ENCODE measurements at places on chromosomes 12 and 14.

GRCh38 chr12:9694241-9694640 is 24.7 kb downstream of the CLEC2D start:
- no peak for DNase-seq
- peaks cover 54% of the 10 kb centered on the region for H3K36me3 ChIP-seq
- peaks cover 15% of the 10 kb centered on the region for H3K4me1 ChIP-seq
- no peak overlapping the region for H3K4me3 ChIP-seq

DNA sequence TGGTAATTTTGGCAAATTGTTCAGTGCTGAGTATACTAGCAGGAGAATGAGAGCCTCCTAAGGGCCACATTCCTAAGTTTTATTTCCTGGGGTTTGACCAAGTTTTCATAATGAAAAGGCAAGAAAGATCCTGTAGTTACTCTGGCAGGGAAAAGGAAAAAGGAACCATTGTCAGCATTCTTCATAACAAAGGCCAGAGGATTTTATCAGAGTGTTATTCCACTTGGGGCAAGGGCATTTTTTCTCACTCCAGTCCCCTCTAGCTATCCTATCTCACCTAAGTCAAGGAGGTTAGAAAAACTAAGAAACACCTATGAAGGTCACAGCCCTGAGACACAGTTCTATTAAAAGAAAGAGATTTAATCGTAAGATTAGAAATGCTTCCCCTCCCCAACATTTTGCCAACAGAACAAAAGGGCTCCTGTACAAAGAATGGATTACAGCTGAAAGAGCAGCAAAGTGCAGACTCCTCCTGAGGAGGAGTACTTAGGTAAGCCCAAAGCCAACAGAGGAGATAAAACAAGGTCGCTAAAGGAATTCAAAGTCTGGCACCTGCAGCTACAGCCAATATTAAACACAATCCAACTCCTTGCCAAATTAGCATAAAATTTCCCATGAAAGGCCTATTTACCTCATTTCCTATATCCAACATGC is 162.4 kb downstream of the GALC start:
- no peaks in the 10 kb centered on the region for H3K4me1 ChIP-seq
- H3K27ac ChIP-seq: no peak overlapping the region
- no peak for DNase-seq
- no peaks in the 10 kb centered on the region for H3K27me3 ChIP-seq

DNA sequence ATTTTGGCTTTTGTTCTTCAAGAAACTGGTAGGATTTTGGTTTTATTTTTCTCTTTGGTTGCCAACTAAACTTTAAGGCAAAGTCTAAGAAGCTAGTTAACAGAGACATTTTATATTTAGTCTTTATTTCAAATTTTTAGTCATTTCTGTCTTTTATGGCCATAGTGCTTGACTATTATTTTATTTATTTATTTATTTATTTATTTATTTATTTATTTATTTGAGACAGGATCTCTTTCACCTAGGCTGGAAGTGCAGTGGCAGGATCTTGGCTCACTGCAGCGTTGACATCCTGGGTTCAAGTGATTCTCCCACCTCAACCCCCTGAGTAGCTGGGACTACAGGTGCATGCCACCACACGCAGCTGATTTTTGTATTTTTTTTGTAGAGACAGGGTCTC is 3.1 kb downstream of the MON2 start:
- no peaks in the 10 kb centered on the region for H3K27me3 ChIP-seq

GRCh38 chr12:17802657-17803641 is 287.0 kb downstream of the RERGL start:
- H3K27ac ChIP-seq: no peak overlapping the region
- no peaks in the 10 kb centered on the region for H3K27me3 ChIP-seq
- no peaks in the 10 kb centered on the region for H3K4me1 ChIP-seq
- no peak for DNase-seq
- H3K36me3 ChIP-seq: no peaks in the 10 kb centered on the region

- H3K36me3 ChIP-seq: no peaks in the 10 kb centered on the region
- H3K27ac ChIP-seq: peak overlapping the region; percentile 5
- DNase-seq: no peak
- peaks cover 22% of the 10 kb centered on the region for H3K4me1 ChIP-seq
- H3K4me3 ChIP-seq: no peak overlapping the region
These were observed 40.6 kb downstream of the PPP1R13B start for GRCh38 chr14:103806805-103807204.

- H3K4me1 ChIP-seq: peaks cover 5% of the 10 kb centered on the region
- H3K36me3 ChIP-seq: no peaks in the 10 kb centered on the region
- H3K27ac ChIP-seq: no peak overlapping the region
- H3K27me3 ChIP-seq: no peaks in the 10 kb centered on the region
- no peak for DNase-seq
These were observed 8.7 kb downstream of the TMEM253 start for GRCh38 chr14:21109377-21110138.

DNA sequence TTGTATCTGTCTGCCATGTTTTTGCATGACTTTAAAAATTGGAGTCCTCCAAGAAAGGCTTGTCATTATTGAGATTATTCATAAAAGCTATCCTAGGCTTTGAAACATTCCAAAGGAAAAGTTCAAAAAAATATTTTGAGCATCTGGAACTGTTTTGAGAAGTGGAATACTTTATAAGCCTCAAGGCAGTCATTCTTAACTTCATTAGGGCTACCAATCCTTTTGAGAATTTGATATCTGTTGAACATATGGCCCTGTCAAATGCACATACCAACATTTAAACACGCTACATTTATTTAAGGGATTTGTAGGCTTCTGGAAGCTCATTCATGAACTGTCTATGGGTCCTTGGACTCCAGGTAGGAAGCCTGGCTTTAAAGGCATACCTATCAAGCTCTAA is 77.0 kb downstream of the TMEM117 start:
- peaks cover 7% of the 10 kb centered on the region for H3K4me1 ChIP-seq
- no peak overlapping the region for H3K27ac ChIP-seq
- no peak for DNase-seq
- H3K36me3 ChIP-seq: no peaks in the 10 kb centered on the region
- H3K4me3 ChIP-seq: no peak overlapping the region
- H3K27me3 ChIP-seq: no peaks in the 10 kb centered on the region

DNA sequence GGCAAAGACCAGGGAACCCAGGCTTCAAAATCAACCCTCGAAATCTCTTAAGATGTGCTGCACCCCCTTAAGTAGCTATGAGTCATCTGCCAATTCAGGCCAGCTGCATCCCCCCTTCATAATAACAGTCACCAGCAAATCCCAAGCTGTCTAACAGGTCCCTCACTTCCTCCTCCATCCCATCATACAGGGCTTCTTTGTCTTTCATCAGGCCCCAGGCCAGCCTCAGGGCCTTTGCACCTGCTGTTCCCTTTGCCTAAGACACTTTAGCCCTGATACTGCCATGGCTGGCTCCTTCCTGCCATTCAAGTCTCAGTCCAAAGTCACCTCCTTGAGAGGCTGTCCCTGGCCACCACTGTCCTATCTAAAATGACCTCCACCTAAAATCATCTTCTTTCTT is 4.0 kb downstream of the RASAL1 start:
- H3K4me1 ChIP-seq: peaks cover 33% of the 10 kb centered on the region
- H3K27ac ChIP-seq: no peak overlapping the region
- H3K27me3 ChIP-seq: peaks cover 10% of the 10 kb centered on the region

DNA sequence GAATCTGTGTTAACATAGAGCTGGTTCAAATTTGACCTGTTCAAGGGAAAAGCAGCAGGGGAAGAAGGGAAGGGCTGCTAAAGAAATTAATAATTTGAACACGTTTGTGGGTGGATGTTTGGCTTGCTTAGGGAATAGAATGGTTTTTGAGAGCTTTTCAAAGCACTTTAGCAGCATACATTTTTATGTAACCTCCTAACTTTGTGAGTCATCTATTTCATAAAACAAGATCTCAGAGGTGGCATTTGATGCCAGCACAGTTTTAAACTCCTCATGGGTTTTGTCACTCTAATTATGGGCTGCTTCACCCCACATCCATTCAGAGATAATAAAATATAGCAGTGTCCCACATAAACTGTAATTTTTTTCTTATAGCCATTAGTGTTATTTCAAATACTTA is 143.8 kb downstream of the ACSS3 start:
- DNase-seq: no peak
- no peak overlapping the region for H3K4me3 ChIP-seq
- no peaks in the 10 kb centered on the region for H3K27me3 ChIP-seq
- H3K4me1 ChIP-seq: no peaks in the 10 kb centered on the region
- H3K27ac ChIP-seq: no peak overlapping the region
- H3K36me3 ChIP-seq: no peaks in the 10 kb centered on the region

DNA sequence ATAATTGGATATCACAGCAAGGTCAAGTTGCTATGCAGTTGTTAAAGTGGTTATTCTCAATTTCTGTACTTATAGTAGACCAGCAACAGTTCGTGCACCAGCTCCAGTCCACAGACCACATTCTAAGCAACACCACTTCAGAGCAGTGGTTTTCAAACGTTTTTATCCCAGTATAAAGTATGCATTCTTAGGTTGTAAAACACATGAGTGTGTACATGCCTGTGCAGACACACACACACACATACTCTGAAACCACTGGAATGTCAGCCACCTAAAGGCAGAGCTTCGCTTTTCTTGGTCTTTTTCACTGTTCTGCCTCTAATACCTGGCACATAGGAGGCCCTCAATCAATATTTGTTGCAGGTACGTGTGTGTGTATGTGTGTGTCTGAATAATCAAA is 22.2 kb upstream of the C12orf71 start:
- DNase-seq: no peak
- H3K36me3 ChIP-seq: peaks cover 1% of the 10 kb centered on the region
- peaks cover 6% of the 10 kb centered on the region for H3K4me1 ChIP-seq
- no peak overlapping the region for H3K4me3 ChIP-seq
- H3K27ac ChIP-seq: no peak overlapping the region

- H3K27ac ChIP-seq: no peak overlapping the region
- peaks cover 8% of the 10 kb centered on the region for H3K36me3 ChIP-seq
- H3K27me3 ChIP-seq: peaks cover 10% of the 10 kb centered on the region
- no peak for DNase-seq
- H3K4me1 ChIP-seq: peaks cover 3% of the 10 kb centered on the region
These were observed 14.1 kb downstream of the EIF5 start for GRCh38 chr14:103348154-103348553.
